ENCODE measurements at places on chromosomes 4 and X.
A peak's percentile ranks its signal among the peaks of the same experiment; 100 is the strongest.

DNA sequence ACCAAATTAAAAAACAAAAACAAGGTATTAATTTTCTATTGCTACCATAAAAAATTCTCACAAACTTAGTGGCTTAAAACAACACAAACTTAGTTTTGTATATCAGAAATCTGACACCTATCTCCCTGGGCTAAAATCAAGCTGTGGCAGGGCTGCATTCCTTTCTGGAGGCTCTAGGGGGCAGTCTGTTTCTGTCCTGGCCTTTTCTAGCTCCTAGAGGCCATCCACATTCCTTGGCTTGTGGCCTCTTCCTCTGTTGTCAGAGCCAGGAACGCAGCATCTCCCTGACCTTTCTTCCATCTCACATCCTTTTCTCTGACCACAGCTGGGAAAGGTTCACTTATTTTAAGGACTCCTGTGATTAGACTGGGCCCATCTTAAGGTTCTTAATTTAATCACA, 38.9 kb upstream of the TLR2 start:
- DNase-seq, result no peak

DNA sequence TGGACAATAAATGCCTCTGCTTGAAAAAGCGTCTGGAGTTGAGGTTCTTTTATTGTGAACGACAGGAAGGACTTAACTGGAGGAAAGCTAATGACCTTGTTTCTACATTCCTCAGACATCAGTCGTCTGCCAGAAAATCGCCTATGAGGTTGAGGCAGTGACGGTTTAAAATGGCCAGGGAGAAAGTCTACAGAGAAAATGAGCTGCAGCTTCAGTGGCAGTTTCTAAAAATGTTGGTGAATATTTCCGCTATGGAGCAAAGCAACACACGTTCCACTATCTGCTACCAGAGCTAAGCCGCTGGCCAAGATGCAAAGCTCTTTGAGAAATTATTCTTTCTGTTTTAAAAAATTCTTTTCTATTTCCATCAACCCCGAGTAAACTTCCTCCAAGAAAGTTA, 116.9 kb upstream of the GALNT7 start:
- DNase-seq, result no peak

- no peak for DNase-seq
Observed at GRCh38 chrX:23789386-23790154, 6.6 kb downstream of the SAT1 start.

DNA sequence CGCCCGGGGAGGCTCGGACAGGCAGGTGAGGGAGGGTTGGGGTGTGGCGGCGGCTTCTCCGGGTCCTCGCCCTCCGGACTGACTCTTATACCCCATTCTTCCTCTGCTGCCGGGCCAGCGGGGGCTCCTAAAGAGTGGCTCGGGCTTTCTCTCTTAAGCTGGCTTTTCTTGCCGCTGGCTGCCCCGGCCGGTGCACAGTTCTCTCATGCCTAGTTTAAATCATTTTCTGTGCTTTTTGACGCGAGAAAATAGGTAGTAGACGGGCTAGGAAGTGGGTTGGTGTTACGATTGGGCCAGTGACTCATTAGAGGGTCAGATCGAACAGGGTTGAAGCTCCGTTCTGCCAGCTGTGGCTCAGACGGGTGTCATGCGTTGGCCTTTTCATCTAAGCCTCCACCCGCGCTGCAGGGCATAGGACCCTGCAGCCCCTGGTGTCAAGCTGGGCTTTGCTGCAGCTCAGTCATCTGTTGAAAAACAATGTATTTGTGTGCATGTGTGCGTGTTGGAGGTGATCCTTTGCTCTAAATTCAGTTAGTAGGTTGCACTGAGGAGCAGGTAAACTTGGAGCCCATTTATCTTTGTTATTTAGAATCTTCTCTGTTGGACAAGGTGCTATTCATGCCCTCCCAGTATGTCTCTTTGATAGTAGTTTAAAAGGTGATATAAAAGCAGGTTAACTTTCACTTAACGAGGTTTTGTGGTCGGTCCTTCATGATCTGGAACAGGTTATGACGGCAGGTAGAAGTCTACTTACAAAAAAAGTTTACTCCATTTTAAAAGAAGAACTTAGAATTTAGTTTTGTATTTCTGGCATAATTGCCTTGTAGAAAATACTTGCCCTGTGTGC, 802 bp downstream of the BMP2K start:
- no peak for DNase-seq

DNA sequence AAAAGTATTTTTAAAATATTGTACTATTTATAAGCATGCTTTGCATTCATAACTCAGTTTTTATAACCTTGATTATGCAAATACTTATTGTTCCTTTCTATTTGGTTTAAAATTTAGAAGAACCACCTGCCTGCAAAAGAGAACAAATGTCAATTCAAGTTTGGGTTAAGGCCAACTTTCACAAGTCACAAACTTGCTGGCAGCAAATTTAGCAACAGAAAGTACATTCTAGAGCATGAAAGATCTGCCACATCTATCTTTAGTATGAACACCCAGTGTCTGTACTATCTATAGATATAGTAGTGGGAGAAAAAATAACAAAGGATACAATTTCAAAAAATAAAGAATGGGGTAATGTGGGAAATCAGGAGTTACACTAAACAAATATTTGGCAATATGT, 1014.2 kb downstream of the C4orf33 start:
- DNase-seq, result no peak

DNA sequence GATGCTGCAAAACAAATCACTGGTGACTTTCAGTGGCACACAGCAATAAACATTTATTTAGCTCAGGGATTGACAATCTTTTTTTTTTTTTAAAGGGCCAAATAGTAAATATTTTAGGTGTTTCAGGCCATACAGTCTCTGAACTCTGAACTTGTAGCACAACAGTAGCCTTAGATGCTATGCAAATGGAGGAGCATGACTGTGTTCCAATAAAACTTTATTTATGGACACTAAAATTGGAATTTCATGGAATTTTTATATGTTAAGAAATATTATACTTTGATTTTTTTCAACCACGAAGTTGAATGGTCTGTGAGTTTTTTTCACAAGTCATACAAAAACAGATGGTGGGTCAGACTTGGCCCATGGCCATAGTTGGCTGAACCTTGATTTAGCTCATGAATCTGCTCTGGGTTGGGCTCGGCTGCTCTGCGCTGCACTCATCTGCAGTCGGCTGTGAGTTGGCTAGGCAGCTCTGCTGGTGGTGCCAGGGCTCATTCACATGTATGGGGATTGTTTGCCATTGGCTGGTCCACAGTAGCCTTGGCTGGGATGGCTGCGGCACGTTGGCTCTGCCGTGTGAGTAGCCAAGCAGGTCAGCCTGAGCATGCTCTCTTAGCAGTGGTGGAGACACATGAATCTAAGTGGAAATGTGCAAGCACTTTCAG, 231.7 kb upstream of the PGRMC2 start:
- DNase-seq, result no peak

DNA sequence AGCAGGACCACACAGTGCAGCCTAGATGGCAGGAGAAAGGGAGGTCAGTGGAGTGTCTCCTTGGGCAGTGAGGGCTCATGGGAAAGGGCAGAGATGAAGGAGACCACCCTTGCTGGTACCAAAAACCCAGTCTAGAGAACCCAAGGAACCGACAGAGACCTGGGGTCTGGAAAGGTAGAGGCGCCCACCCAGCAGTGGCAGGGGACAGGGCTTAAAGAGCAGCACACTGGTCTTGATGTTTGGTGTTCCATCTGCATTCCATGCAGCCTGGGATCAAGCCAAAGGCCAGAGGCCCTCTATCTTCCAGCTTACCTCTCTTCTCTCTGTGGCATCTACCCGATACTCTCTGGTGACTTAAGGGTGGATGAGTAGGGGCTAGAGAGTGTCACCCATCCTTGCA, 127.5 kb downstream of the PJA1 start:
- no peak for DNase-seq

GRCh38 chrX:70421618-70422017, 1.5 kb upstream of the GDPD2 start:
- DNase-seq, result no peak

DNA sequence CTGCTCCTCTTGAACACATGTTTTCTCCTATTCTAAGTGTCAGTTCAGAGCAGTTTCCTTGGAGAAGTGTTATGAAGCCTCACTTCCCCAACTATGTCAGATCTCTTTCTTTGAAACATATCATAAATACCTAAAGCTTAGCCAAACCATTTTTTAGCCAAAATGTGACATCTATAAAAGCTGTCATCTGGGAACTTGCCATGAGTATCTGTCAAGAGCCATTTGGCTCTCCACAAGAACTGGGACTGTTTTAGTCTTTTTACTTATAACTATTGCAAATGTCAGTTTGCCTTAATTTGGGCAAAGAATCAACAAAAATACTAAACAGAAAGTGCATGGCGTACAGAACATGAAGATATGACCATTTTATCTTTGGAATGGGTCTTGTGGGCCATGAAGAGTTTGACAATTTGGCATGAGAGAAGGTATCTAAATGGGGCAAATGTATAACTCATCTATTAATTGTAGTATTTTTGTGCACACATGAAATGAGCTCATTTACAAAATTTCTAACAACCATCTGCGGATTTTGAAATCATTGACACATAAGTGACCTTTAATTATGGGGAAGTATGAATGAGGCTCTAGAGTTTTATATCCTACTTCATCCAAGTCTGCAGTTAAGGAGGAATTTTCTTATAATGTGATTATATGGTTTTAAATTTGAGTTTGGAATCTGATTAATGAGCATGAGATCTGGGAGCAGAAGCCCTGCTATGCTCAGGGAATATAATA, 129.1 kb upstream of the PACRGL start:
- DNase-seq, result no peak

GRCh38 chr4:21248331-21248730, 548.1 kb downstream of the PACRGL start:
- no peak for DNase-seq

GRCh38 chr4:114519368-114519767, 79.2 kb upstream of the UGT8 start:
- no peak for DNase-seq

- DNase-seq, result no peak
Observed at GRCh38 chr4:164807611-164808010, 53.7 kb downstream of the SMIM31 start.

DNA sequence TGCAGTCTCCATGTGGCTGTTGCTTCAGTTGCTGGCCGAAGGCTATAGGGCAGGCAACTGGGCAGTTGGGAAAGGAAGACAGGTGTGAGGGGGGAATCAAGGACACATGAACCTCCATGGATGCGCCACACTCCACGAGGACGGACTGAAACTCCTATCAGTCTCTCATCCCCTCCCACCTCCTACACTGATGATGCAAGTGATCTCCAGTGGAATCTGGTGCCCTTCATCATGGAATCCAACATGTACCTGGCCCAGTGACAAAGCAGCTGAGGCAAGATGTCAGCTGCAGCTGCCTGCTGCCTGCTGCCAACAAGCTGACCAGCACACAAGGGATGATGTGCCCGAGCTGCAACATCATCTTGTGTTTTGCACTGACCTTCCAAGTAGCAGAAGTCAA, 26.0 kb upstream of the MGST2 start:
- DNase-seq, result no peak

DNA sequence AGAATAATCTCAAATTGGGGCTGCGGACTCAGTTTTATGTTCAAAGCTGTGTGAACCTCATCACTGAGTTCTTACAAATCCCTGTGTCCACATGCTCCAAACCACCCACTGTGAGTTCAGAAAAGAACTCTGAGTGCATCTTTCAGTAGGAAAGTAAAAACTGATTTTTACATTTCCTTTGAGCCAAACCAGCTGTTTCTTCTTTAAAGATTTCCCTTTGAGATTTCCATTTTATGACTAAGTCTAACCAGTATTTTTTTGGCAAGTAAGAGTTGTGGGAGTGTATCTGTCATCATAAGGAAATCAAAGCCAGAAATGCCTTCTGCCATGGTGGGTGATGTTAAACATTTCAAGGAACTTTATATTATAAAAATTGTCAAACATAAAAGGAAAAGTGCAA, 100.0 kb downstream of the TET2 start:
- no peak for DNase-seq

GRCh38 chr4:141240671-141241070, 20.0 kb downstream of the ZNF330 start:
- DNase-seq, result no peak

DNA sequence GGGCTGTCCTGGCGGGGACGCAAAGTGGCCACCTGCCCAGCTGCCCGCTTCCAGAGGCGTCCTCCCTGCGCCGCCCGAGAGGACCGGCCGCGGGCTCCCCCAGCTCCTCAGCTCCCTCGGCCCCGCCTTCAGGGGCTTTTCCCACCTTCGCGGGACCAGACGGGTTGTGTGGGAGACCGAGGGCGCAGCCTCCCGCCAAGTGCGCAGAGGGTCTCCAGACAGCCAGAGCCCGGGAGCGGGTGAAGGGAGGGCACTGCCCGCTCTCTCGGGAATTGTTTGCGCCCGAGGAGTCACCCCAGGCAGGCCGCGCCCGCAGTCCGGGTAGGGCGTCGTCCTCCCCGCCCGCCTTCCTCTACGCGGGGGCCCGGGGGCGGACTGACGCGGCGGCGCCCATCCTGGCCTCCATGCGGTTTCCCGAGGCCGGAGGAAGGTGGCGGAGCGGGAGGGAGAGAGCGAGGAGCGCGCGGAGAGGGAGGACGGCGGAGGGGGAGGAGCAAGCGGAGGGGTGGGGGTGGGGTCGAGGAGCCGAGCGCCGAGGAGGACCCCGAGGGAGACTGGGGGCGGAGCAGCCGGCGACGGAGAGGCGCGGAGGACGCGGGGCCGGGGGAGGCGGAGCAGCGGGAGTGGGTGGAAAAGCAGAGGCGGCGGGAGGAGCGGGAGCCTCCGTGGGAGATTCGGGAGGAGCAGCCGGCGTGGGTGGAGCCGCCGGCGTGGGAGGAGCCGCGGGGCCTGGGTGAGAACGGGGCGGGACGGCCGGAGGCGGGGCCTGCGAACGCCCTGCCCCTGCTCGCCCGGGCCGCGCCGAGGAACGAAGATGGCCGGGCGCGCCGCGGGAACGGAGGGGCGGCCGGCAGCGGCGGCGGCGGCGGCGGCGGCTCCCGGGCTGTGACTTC, 47.5 kb downstream of the CLDN34 start:
- DNase-seq, result peak; percentile 21

DNA sequence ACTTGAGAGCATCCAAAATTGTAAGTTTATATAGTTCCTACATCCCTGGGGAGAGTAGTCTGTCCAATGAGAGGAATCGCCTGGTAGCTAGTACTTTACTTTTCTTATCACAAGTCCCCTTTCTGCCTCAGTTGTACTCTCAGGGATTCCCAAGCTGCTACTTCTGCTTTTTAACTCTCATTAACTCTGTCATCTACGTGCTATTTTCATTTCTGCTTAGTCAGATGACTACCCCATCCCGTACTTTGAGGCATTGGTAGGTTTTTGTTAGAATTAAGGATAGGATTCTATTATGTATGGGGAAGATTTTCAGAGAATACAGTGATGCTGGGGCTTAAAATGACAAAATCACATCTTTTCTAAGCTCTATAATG, 24.7 kb downstream of the RBPJ start:
- DNase-seq, result no peak

DNA sequence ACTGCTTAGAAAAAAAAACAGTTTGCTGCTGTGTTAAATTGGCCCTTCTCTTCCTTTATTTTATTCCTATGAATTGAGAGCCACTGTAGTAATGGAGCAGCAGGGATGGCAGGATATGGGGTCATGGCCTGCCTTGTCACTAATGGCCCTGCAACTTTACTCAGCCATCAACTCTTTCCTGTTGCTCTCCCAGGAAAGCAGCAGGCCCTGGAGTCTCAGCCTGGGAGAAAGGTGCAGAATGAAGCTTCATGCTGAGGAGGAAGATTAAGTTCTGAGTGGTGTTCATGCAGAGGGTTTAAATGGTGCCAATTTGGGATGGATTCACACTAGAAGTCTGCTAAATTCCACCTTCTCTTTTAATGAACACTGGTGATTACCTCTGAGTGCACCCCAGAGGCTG, 285.6 kb downstream of the GPAT3 start:
- DNase-seq, result no peak

All from NCI-H2081 treated with DMSO at 0.1 percent for 48 hours (cell line).